ENCODE measurements at places on chromosomes 4 and X.

DNA sequence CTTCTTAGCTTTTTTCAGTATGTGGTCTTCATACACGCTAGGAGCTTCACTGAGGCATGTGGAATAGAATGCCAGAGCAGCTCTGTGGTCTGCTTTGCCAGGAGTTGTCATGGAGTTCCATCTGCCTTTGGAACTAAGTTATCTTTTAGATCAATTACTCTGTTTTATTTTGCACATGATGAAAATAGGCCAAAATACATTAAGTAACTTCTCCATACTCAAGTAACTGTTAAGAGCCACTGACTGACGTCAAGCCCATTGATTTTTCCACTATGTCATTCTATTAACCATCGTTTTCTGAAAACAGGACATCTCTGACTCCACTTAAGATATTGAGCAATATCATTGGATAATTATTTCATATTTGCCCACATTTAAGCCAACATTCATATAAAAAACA is 415.1 kb upstream of the MAD2L1 start:
- no peak for DNase-seq

- DNase-seq = no peak
Observed at GRCh38 chr4:53653484-53654053, 62.3 kb upstream of the LNX1 start.

DNA sequence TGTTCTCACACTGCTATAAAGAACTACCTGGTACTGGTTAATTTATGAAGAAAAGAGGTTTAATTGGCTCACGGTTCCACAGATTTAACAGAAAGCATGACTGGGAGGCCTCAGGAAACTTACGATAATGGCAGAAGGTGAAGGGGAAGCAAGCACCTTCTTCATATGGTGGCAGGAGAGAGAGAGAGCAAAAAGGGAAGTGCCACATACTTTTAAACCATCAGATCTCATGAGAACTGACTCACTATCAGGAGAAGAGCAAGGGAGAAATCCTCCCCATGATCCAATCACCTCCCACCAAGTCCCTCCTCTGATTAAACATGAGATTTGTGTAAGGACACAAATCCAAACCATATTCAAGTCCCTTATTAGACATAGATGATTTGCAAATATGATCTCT is 12.3 kb upstream of the RAP2C start:
- no peak for DNase-seq

- DNase-seq = no peak
Observed at GRCh38 chr4:122583906-122584305, 37.0 kb downstream of the IL21 start.

- no peak for DNase-seq
Observed at GRCh38 chrX:85988353-85988752, 59.0 kb downstream of the CHM start.

GRCh38 chr4:27145597-27145996 is 285.0 kb downstream of the STIM2 start:
- DNase-seq = no peak

DNA sequence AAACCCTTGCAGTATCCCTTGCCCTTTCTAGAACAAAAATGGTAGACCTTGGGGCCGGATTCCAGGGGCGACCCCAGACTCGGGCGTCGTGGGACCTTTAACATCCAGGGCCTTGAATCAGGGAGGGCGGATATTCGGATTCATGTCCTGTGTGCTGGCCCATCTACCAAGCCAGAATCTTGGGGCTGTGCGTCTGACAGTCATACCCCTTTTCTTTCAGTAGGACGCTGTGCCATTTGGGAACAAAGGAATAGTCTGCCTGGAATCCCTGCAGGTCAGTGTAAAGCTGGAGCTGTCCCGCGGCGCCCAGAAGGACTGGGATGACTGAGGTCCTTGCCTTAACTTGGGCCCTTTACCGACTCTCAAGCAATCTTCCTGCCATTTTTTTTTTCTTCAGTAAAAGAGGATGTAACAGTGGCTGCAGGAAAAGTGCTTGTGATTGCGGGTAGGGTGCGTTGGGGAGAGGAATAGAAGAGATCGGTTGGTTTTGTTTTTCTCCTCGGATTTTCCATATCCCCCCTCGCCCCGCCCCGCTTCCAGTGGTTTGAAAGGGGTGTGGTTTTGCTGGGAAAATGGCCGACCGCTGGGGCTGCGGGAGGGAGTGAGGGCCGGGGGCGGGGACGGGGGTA is 518 bp downstream of the ARMCX1 start:
- no peak for DNase-seq

GRCh38 chr4:38857354-38858096 is 908 bp upstream of the TLR6 start:
- DNase-seq = no peak

DNA sequence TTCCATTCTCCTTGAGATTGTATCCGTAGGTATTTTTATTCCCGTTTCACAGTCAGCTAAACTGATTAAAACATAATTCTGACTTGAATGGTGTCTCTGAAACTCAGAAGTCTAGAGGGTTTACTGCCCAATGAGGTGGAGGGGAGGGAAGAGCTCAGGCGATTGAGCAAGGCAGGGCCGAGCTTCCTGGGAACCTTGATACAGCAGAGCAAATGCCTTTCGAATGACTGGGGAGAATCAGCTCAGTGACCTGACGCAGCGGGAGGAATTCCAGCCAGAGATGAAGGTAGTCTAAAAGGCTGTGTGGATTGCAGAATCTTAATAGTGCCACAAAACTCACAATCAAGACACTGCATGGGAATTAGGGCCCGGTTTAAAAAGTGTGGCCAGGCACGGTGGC is 233.6 kb downstream of the EVC2 start:
- no peak for DNase-seq

DNA sequence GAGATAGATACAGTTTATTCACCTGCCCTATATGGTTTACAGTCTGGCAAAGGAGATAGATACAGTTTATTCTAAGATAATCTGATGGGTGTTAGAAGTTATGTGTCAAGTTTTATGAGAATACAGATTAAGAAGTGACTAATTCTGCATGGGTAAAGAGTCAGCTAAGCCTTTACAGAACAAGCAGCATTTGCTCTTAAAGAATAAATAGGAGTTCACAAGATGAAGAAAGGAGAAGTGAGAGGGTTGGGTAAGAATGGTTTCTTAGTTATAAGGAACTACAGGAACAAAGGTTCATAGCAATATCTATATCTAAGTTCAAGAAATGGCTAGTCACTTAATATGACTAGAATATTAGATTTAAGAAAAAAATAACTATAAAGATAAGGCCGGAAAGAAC is 47.6 kb downstream of the THOC2 start:
- no peak for DNase-seq

DNA sequence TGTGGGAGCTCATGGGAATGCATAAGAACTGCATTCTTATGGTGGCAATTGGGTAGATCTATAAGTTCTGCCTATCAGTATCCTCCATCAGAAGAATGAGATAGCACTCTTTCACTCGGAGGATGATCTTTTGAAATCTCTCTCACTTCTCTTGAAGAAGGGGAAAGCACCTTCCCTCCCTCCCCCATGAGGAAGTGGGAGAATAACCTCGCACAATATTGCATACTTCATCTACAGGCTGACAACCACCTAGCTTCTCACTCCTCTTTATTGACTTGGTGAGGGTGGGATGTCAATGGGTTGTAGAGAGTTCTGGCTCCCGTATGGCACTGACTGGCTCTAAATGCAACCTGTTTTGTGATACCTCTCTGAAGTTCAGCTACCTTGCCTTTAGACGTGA is 146.7 kb upstream of the SPOCK3 start:
- no peak for DNase-seq

GRCh38 chr4:173448103-173448502 is 49.2 kb upstream of the SCRG1 start:
- no peak for DNase-seq

- no peak for DNase-seq
Observed at GRCh38 chr4:152572417-152573086, 36.7 kb upstream of the FBXW7 start.

- no peak for DNase-seq
Observed at GRCh38 chrX:24498181-24498580, 33.1 kb downstream of the PDK3 start.

- DNase-seq = no peak
Observed at GRCh38 chr4:184477201-184477999, 3.0 kb upstream of the IRF2 start.

GRCh38 chr4:10077076-10077475 is 39.5 kb downstream of the WDR1 start:
- DNase-seq = no peak

DNA sequence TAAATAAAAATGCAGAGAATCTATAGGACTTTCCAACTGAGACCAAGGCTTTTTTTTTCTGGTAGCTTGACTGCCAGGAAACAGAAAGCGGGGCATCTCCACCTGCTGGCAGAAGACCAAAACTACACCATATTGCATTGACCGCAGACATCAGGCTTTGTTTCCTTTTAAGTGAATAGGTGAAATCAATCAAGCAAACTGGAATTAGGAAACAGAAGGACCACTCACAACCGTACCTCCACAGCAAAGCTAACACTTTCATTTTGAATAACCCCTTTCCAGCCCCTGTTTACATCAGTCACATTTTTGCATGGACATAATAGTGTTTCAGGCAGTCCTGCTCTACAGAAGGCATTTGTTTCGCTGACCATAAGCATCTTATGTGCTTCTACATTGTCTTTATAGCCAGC is 218.2 kb downstream of the IDS start:
- peak; percentile 25 for DNase-seq

- no peak for DNase-seq
Observed at GRCh38 chr4:154205471-154205870, 286.1 kb downstream of the DCHS2 start.

DNA sequence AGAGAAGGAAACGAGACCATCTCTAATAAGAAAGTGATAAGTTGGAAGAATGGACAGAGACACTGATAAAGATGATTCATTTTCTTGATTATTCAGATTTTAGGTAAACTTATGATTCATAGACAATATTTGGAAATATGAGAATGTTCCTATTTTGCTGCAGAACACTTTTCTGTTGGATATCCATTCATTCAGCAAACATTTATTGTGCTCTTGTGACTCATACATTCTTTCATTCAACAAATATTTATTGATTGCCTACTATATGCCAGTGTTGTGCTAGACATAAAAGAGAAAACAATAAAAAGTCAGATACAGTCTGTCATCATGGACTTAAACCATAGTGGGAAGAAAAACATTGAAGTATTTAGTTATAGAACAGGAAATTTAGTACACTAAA is 1232.0 kb downstream of the STIM2 start:
- DNase-seq = no peak

DNA sequence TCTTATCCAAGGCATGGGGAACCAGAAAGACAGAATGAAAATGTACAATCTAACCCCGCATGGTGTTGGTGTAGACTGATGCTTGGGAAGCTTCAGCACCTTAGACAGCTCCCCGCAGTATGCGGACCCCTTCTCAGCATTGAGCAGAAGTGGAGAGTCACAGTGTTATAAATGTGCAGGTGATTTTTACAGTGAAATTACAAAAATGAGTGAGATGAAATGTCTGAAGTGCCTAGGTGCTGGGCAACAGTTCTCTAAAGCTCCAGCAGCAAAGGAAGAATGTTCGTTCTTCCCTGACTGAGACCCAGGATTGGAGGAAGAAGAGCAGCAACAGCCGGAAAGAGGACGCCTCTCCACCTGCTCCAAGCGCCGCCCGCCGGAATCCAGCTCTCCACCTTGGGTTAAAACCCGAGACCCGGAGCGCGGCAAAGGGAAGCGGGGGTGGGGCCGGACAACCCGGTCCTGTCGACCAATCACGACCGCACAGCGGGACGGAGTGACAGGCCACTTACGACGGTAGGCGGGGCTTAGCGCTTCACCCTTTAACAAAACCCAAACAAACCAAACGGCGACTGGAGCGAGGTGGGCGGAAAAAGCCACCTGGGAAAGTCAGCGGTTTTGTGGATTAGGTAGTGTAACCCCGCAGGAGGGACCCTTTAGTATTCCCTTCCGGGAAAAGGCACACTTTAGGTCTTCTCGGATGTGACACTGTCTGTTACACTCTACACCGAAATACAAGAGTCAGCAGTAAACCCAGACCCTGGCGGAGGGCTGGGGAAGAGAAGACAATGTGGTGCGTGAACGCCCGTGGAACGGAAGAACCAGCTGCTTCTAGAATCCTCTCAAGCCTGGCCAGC is at the start of gene GLRA3:
TSS of gene GLRA3 (minus strand) at position 403 of the 857 bp plus-strand sequence. CDS start 436 bp downstream, outside the sequence.
- DNase-seq = no peak

DNA sequence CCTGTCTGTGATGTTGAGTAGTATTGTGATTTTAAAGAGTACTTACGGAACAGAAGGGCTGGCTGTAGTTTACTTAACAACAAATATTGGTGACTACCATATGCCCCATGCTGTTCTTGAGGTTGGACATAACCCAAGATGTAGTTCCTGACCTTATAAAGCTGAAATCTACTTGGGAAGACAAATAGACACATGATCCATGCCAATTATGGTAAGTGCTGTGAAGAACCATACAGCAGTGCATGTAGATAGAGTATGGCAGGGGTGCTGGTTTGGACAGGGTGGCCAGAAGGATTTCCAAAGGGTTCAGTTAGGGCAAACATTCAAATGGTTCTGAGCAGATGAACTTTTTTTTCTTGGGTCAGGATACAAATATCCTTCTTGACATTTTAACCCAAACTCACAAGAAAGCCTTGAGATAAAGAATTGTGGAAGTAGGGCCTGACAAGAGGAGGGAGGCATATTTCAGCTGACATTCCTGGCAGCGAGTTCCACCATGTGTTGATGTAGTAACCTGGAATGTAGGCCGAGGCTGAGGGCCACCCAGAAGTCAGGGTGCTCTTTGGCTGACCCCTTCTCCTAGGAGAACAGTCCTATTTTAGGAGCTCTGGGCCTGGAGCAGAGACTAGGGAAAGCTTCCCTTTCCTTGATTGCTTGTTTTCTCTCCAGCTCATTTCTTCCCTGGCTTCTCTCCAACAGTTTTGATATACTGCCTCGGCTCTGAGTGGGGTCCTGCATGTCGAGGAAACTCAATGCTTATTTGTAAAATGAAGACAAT is 74.2 kb downstream of the FREM3 start:
- no peak for DNase-seq

GRCh38 chrX:132757066-132757623 is 201.3 kb downstream of the HS6ST2 start:
- no peak for DNase-seq

DNA sequence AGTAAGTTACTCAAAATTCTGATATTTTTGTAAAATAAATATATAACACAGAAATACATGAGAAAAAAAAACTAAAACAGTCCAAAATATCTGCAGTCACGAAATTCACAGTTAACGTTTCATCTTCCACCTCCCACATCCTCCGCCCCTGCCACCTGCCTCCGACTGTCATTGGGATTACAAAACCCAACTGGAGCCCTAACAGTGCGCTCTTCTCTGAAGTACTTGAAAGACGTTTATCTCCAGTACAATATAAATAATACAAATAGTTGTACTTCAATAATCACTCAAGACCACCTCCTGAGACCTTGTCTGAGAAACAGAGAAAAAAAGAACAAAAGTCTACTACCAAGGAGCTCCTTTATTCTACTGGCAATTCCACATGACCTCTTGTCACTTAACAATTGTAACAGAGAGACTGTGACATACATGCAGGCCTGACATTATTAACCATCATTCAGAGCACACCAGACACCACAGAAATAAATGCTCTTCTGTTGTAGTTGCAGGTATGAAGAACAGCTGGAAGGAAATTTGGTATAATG is 280.6 kb downstream of the PPP3CA start:
- DNase-seq = no peak

- DNase-seq = no peak
Observed at GRCh38 chr4:5465529-5465928, 242.8 kb downstream of the EVC2 start.

- no peak for DNase-seq
Observed at GRCh38 chr4:128542047-128542446, 254.4 kb upstream of the PGRMC2 start.
